Dermis blood vessel endothelial cell (primary cell): ENCODE measurements at places on chromosomes 5 and 9. TPM values are rescaled to one million over a fixed set of nuclear protein-coding genes. Genes with fewer than 3 reads are reported as not detected.

GRCh38 chr5:53249529-53250200, 140.1 kb upstream of the MOCS2 start:
- DNase-seq, result peak; percentile 66

GRCh38 chr5:92455011-92455410, 1071.9 kb upstream of the ARRDC3 start:
- no peak for DNase-seq

GRCh38 chr5:73694089-73694488, 68.1 kb downstream of the ARHGEF28 start:
- DNase-seq, result no peak

DNA sequence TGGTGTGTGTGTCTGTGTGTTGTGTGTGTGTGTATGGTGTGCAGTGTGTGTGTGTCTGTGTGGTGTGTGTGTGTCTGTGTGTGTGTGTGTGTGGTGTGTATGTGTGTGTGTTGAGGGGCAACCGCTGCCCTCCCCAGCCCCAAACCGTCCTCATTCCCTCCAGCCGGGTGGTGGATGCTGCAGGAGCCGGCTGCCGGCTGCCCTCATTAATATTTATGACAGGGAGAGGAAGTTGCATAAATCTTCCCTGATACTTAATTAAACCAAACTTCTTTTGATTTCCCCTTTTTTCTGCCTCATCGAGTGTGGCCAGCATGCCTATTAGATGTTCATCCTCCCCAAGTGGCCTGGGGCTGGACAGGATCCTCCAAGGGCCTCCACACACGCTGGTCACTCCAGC, 121.4 kb upstream of the MVB12B start:
- no peak for DNase-seq

SPINK14 gene
- total RNA-seq, result not detected in 2 replicates

PCDHA9 gene
- total RNA-seq, result under 0.01 TPM in 2 replicates

C9 gene
- total RNA-seq, result 0.34 TPM in 1 of 2 replicates, not detected in the other
